Myocyte (in vitro differentiated cells): ENCODE measurements at places on chromosomes 12 and 14.
A peak's percentile ranks its signal among the peaks of the same experiment; 100 is the strongest.

GRCh38 chr12:32671930-32672780, 6.9 kb upstream of the DNM1L start:
- peak; percentile 85 for DNase-seq

- peak; percentile 65 for DNase-seq
Measured at GRCh38 chr14:102085948-102086708, 716 bp downstream of the HSP90AA1 start.

- no peak for DNase-seq
Measured at GRCh38 chr12:9406564-9407424, 198.6 kb upstream of the PZP start.

DNA sequence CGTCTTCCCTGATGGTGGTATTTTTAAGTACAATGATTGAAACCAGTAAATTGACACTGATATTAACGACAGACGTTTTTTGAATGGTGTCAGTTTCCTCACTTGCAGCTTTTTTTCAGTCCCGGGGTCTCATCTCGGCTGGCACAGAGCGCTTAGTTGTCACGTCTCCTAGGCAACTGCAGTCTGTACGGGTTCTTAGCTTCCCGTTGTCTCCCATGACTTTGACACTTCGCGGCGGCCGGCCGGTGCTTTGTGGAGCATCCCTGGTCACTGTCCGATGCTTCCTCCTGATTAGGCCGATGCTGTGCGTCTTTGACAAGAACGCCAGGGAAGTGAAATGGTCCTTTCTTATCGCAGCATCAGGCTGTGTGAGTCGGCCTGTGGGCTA, 67.4 kb downstream of the ADGRD1 start:
- no peak for DNase-seq

GRCh38 chr12:87801860-87802720, 227.1 kb downstream of the C12orf50 start:
- peak; percentile 69 for DNase-seq

DNA sequence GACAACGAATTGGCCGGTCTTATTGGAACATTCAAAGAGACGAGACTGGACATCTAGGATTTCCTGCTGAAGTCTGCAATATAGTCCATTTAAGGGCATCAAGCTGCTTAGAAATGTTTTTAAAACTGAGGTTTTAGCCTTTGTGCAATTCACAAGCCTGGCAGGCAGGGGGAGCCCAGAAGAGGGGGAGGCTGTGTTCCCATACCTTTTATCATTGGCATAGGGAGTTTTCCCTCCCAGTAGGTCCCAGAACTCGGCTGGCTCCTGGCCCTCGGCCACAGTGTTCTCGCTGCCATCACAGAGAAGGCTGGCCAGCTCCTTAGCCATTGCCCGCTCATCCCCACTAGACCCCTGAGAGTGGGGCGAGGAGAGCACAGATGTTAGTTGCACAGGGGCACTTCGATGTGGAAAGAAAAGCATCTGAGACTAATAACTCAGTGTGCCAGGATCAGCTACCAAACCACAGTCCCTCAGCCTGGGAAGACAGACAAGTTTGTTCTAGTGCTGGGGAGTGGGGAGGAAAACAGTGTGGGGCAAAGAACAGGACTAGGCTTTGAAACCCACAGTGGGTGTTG, 15.1 kb downstream of the AVIL start:
- DNase-seq: peak; percentile 32

DNA sequence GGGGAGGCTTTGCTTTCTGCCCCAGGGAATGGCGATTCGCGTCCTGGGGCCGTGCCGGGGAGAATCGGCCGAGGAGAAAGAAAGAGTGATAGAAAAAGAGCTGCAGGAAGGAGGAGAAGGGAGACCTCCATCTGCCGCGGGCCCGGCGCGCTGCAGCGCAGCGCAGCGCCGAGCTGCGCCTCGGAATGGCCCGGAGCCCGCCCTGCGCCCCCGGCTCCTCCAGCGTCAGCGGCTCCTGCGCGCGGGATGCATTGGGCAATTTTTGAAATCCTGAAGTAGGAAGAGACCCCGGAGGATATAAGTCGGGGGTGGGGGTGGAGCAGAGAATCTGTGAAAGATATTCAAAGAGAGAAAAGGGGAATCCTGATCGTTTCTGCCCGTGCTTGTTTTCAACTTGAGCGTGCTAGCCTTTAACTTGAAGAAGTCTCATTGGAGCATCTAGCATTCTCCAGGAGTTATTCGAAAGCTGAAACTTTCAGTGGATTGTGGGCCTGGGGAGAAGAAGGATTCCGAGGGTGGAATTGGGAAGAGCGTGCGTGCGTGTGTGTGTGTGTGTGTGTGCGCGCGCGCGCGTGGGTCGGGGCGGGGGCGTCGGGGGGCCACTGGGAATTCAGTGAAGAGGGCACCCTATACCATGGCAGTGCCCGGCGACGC, 441 bp downstream of the PDE3A start:
- DNase-seq: peak; percentile 44

- DNase-seq: no peak
Measured at GRCh38 chr14:92597906-92598905, 84.6 kb downstream of the RIN3 start.

DNA sequence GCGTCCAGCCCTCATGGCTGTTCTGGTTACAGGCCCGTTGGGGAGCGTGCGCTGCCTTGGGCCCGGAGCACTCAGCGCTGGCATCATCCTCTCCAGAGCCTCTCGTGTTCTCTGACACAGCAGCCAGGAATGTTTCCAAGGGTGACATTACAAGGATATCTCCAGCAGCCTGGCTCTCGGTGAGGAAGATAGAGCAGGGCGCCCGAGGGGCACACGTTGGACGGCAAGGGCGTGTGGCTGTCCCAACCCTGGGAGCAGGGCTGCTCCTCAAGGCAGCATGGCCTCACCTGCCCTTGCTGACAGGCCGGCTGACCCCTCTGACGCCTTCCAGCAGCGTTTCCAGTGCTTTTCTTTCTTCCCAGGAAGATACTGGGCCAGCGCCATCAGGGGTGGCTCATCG, 14.4 kb downstream of the LRCOL1 start:
- peak; percentile 13 for DNase-seq
